Myocyte (in vitro differentiated cells): ENCODE measurements at places on chromosomes 6 and 20.

- DNase-seq: no peak
These were observed 23.7 kb upstream of the BMP7 start for GRCh38 chr20:57290178-57290484.

- no peak for DNase-seq
These were observed 10.9 kb upstream of the MYB start for GRCh38 chr6:135170238-135170637.

DNA sequence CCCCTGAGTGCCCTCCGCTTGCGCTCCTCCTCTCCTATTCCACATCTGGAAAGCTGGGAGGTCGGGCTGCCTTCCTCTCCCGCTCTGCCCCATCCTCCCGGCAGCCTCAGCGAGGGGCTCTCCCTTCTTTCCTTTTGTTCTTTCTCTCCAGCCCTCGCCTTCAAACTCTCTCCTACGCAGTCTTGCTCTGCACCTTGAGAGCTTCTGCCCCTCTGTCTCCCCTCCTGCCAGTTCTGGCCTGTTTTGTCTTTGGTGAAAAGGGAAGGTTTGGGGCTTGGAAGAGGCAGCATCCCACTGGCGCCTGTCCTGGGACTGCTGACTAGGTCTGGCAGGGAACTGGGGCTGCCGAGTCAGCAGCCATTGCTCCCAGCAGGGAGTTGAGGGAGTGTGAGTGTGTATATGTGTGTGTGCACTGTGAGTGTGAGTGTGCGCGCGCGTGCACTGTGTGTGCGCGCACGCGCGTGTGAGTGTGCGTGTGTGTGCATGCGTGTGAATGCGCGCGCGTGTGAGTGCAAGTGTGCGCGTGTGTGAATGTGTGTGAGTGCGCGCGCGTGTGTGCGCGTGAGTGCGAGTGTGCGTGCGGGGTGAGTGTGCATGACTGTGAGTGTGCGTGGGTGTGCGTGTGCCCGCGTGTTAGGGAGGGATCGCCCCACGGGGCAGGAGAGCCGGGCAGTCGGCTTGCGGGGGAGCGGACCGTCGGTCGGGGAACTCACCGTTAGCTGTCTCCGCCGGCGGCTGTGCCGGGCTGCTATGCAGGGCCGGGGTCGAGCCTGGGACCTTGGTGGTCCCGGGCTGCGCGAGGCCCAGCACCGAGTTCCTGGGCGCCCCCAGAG is 523 bp downstream of the CPXM1 start:
- DNase-seq: no peak

- no peak for DNase-seq
These were observed 56.3 kb downstream of the KCNS1 start for GRCh38 chr20:45044601-45045000.

- peak; percentile 61 for DNase-seq
These were observed 48.8 kb downstream of the MCUR1 start for GRCh38 chr6:13765570-13765969.
